Psoas muscle (tissue), 8 donors: ENCODE measurements at places on chromosomes 13 and 19.

- DNase-seq: no peak
Measured at GRCh38 chr13:73932091-73932490, 202.1 kb downstream of the KLF12 start.

- DNase-seq: no peak
Measured at GRCh38 chr19:45825263-45825605, 10.1 kb upstream of the RSPH6A start.

DNA sequence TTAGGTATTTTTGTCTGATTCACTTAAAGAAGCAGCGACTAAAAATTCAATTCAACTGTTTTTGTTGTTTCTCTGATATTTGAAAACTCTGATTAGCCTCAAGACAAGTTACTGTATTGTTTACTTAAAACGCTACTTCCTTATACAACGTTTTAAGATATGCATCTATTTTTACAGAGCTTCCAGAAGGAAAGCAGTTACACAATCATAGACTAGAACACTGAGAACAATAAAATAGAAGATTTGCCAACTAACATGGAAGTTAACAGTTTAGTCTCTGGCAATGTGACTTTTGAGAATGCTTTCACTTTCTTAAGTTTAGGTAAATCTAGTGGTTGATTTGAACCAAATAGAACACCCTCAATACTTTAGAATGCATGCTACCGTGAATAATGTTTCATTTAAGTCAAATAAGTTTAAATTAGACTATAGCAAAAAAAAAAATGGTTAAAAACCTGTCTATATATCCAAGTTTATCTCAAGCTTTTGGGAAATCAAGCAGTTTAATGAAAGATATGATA is 614.8 kb downstream of the DACH1 start:
- no peak for DNase-seq

- no peak for DNase-seq
Measured at GRCh38 chr13:31930901-31931522, 100.6 kb upstream of the FRY start.

DNA sequence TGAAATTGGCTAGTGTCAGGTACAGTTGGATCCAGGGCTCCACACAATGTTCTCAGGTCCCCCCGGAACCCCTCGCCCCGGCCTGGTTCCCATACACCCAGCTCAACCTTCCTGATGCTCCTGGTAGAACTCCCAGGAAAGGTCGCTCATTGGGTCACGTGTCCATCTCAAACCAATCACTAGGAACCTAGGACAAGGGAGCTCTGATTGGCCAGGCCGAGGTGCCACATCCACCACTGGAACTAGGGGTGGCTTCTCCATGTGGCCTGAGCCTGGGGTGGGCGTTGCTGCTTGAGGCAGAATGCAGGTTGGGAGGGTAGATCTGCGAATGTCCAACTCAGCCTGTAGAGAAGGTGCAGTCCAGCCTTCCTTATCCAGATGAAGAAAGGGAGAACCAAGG is 6.9 kb upstream of the MEF2B start:
- DNase-seq: no peak

GRCh38 chr13:71144883-71145282 is 722.1 kb downstream of the DACH1 start:
- no peak for DNase-seq

- DNase-seq: no peak
Measured at GRCh38 chr13:49667773-49668172, 23.5 kb downstream of the EBPL start.

- DNase-seq: no peak
Measured at GRCh38 chr13:42524487-42525034, 49.4 kb upstream of the TNFSF11 start.

GRCh38 chr19:30799865-30800755 is 427.9 kb downstream of the ZNF536 start:
- peak; percentile 27 for DNase-seq

- DNase-seq: no peak
Measured at GRCh38 chr13:21749410-21749809, 78.5 kb downstream of the FGF9 start.

- no peak for DNase-seq
Measured at GRCh38 chr19:10631874-10632273, 6.5 kb downstream of the SLC44A2 start.

DNA sequence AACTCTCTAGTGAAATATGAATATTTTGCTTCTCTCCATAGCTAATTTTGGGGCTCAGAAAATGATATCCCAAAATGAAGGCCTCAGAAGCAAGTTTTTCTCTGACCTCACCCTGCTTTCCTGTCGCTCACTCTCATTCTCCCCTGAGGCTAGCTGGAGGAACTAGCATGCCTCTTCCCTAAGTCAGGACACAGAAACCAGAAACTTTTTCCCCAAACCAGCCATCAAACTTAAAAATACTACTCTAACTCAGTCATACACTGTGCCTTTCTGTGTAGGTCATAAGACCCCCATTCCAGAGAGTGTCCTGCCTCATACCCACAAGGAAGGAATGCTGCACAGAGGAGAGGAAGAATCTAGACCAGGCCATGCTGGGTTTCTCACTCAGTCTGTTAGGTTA is 329.6 kb downstream of the PCDH20 start:
- no peak for DNase-seq

GRCh38 chr19:50829801-50830200 is 3.6 kb downstream of the KLK15 start:
- DNase-seq: no peak

GRCh38 chr13:110363010-110363409 is 55.9 kb downstream of the COL4A2 start:
- DNase-seq: no peak

DNA sequence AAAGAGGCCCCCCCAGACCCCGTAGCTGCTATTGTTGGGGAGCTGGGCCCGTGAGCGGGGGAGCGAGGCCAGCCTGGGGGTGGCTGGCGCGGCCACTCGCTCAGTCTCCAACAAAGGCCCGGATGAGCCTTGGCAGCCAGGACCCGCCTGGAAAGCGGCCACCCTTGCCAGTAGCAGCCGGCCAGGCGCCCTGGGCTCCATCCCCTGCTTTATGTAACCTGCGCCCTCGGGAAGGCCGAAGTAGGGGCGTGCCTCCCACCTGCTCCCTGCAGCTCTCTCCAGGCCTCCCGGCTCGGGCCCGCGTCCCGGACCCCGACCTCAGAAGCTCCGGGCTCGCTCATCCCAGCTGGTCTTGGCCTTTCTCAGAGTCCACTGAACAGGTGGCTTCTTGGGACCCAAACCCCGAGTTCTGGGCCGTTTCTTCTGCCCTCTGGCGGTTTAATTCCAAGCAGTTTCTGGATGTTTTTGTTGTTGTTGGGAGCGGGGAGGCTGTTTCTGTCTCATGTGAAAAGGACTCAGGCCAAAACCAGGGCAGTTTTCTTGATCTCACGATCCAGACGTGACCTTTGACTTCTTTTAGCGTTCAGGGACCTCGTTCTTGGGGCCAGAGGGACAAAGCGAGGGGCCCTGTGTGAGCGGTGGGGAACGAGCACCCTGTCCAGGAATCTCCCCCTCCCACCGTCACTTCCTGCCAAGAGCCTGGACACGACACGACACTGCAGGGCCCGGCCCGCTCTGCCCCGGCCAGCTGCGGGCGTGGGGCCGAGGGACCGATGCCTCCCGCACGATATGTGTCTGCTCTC is 1.2 kb downstream of the CDC34 start:
- peak; percentile 93 for DNase-seq

DNA sequence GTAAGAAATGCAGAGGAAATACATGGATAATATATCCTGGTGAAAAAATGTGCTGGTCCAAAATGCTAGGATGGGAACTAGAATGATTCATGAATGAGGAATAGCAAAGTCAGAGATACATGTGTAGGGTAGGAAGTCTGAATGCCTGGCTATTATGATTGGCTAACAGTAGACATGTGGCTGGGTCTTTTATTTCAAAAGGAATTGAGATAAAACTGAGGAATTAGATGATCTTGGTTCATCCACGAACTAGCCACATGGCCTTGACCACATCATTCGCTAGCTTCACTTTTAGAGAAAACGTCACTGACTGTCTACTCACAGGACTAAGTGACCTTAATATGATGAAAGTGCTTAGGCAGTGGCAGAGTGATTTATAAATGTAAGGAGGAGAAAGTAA is 103.1 kb downstream of the TRPC4 start:
- no peak for DNase-seq

- DNase-seq: no peak
Measured at GRCh38 chr13:109336730-109337129, 449.7 kb downstream of the IRS2 start.

- DNase-seq: peak; percentile 92
Measured at GRCh38 chr19:3360421-3361383, 5.7 kb upstream of the NFIC start.

GRCh38 chr19:44753932-44754749 is 5.6 kb downstream of the BCL3 start:
- peak; percentile 96 for DNase-seq

DNA sequence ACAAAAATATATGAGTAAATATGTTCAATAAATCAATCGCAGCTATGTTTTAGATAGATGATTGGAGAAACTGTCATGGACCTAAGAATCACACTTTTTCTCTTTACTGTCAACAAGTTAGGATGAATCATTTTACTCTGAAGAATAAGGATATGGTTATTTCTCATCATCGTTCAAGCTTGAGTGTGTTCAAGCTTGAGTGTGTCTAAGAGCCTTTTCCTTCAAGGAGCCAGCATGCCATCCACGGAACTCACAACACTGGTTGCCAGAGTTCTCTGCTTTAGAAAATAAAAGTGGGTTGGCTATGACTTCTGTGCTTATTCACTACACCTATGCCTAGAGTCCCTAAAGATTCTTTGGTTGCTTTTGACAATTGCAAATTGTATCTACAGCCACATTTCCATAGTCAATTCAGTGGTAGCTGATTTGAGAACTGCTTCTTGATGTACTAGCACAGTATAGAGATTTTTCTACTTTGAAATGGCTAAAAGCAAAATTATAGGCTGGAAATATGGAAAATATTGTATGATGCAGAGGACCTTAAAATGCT is 58.1 kb upstream of the SCEL start:
- DNase-seq: no peak

DNA sequence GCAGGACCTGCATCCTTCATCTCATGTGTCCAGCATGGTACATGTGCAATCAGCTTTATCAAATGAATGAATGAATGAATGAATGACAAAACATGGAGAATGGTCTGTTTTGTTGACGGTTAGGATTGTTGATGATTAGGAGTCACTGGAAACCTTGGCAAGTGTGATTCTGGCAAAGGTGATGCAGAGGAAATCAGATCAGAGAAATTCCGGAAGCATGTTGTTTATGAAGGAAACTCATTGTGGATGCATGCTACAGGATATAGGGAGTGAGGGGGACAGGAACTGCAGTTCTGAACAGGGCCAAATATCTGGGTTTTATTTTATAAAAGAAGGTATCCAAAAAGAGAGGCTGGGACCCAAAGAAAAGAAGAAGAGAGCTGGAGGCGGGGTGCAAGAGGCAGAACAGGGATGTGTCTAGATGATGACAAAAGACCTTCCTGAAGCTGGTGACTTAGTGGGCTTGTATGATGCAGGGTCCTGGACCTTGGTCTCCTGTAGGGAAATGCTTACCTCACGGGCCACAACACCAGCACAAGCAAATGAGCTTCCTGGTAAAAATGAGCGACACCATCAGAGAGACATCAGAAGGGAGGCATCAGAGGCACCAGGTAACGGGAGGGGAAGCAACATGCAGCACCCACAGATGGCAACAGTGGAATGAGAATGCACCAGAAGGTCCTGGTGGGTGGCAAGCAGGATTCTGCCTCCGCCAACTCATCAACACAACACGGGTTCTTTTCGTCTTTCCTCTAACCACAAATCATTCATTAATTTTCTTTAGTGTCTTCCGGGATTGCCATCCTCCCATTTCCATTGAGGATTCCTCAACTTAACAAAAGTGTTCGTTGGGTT is 159.6 kb downstream of the FOXO1 start:
- DNase-seq: no peak

DNA sequence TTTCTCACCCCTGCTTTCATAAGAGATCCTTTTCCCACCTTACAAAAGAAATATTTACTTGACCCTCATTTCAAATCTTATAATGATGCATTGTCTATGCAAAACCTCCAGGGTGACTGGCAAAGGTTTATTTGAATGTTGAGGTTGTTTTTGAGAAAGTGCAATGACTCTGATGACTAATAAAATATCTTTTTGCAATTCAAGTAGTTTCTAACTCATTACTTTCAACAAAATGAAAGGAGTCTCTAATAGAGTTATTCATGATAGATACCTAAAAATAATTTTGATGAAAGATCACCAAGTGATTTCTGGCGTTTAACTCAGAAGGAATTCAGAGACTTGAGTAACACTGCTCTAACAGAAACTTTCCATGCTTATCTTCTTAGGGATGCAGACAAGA is 144.2 kb downstream of the FOXO1 start:
- DNase-seq: no peak

DNA sequence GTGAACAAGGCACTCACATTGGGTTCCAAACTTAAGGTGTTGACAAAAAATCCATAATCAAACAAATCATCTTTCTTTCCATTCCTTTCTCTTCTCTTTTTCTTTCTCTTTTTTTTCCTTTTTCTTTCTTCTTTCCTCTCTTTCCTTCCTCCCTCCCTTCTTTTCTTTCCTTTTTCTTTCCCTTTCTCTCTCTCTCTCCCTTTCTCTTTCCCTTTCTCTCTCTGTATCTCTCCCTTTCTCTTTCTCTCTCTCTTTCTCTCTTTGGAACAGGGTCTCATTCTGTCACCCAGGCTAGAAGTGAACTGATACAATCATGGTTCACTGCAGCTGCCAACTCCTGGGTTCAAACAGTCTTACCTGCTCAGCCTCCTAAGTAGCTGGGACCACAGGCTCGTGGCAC is 12.5 kb downstream of the C19orf18 start:
- no peak for DNase-seq

GRCh38 chr13:40343550-40344269 is 322.7 kb downstream of the FOXO1 start:
- DNase-seq: no peak

DNA sequence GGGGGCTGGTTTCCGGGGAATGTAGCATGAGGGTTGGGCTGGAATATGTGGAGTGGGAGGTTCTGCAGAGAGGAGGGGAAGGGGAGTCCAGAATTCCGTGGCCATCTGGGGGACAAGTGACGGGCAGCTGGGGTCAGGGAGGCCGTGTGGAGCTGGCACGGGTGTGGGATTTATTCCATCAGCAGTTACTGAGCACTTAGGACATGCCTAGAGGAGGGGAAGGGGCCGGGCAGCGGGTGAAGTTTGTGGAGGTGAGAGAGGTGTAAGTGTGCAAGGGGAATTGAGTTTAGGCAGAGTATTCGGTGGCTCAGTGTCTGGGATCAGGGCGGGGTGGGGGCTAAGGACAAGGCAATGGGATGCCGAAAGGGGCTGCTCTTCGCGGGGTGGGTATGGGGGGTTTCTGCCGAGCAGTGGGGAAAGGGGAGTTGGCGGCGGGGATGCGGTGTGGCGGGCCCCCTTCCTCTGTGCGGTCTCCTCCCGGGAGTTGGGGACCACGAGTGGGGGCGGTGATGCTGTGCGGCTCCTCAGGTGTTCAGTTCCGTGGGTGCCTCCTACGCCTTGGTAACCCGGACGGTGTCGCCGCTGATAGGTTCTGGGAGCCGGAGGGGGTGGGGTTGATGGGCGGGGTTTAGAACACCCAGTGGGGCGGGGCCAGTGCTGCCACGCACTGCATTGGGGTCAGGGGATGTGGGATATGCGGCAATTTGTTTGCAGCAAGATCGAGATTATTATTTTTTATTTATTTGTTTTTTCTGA is 5.4 kb downstream of the CCDC61 start:
- no peak for DNase-seq

- no peak for DNase-seq
Measured at GRCh38 chr13:21243045-21243897, 66.8 kb downstream of the MRPL57 start.
